SW 1271 (cell line): ENCODE measurements at places on chromosomes 3 and 15.

GRCh38 chr3:56189536-56189935 lies 278.7 kb downstream of the ERC2 start:
- DNase-seq: no peak

DNA sequence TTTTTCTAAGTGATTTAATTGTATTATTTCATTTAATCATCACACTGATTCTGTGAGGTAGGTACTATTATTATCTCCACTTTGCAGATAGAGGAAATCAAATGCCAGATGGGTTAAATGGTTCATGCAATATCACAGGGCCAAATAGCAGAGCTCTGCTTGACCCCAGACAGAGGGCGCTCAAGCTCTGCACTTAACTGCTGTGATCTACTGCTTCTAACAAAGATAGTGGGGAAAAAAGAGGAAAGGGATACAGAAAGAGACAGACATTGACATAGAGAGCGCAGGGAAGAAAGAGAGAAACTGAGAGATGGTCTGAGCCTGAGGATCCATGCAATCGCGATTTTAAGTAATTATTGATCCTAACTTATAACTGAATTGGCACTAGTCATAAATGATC lies 279.1 kb upstream of the THRB start:
- peak; percentile 58 for DNase-seq

GRCh38 chr15:98597666-98598065 lies 50.7 kb upstream of the IGF1R start:
- DNase-seq: no peak

- no peak for DNase-seq
These were observed at the start of gene SLC49A4 for GRCh38 chr3:122794779-122795673. Gene SLC49A4, plus strand, starts transcription at chr3:122795069. Its CDS starts 124 bp downstream, at chr3:122795193.

DNA sequence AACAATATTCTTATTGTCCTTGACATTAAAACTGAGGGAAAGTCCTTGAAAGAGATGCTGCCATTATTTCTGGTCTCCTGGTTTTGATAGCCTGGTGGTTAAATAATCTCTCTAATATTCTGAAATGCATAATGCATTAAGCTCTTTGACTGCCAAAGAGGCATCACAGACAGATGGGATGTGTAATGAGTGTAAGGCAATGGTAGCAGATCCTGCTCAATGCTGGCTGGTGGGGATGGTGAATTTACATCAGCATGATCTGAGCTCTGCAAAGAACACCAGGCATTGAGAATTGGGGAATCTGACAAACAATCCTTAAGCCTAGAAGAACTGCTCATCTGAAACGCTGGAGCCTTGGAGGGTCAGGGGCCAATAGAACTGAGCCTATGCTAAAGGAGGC lies 528.6 kb upstream of the LMCD1 start:
- no peak for DNase-seq

- DNase-seq: no peak
These were observed 909 bp upstream of the GPD1L start for GRCh38 chr3:32105291-32106131.

DNA sequence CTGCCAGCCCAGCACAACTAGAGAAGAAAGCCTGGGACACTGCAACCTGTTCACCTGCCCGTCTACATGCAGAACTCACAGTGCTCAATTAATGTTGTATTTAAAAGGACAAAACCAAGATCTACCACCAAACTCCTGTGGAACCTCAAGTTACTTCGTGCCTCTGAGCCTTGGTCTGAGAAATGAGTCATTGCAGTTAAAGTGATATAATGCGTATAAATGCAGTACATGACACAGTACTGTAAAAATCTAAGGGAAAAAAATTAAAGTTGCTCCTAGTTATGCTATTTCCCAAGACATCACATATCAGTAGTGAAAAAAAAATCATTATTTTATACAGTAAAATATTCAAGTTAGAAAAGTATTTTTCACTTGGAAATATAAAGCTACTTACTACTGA lies 138.9 kb downstream of the ZIC4 start:
- DNase-seq: no peak

GRCh38 chr3:3110299-3110630 lies at the start of gene IL5RA:
Gene IL5RA, minus strand, starts transcription at chr3:3110374. Its CDS starts 5,390 bp downstream, at chr3:3104984.
- DNase-seq: no peak

DNA sequence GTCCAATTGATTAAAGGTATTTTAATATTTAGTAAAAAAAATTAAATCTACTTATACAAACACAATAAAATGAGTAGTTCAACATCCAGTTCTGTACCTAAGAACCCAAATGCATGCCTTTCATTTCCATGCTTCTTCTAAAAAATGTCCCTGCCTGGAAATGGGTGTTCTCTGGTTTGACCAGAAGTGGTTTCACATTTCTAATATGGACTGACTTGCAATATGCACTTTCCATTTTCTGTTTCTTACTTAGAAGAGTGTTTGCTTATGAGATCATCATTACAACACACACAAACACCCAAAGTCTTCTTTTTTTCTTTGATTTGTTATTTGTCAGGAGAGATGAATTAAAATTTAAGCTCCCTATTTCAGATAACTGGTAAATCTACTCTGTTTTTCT lies 879.6 kb downstream of the AGBL1 start:
- no peak for DNase-seq

- no peak for DNase-seq
These were observed 89.7 kb upstream of the SLC4A7 start for GRCh38 chr3:27573780-27574437.

GRCh38 chr3:45166321-45166879 lies 20.2 kb upstream of the CDCP1 start:
- no peak for DNase-seq

DNA sequence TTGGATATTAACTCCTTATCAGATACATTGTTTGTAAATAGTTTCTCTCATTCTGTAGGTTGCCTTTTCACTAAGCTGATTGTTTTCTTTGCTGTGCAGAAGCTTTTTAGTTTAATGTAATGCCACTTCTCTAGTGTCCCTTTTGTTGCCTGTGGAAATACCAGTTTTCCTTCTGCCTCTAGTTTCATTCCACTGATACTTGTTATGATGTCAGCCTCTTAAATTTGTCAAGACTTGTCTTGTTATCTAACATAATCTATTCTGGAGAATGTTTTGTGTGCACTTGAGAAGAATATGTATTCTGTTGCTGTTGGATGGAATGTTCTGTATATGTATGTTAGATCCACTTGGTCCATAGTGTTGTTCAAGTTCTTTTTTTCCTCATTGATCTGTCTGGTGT lies 18.0 kb upstream of the CEP152 start:
- no peak for DNase-seq

DNA sequence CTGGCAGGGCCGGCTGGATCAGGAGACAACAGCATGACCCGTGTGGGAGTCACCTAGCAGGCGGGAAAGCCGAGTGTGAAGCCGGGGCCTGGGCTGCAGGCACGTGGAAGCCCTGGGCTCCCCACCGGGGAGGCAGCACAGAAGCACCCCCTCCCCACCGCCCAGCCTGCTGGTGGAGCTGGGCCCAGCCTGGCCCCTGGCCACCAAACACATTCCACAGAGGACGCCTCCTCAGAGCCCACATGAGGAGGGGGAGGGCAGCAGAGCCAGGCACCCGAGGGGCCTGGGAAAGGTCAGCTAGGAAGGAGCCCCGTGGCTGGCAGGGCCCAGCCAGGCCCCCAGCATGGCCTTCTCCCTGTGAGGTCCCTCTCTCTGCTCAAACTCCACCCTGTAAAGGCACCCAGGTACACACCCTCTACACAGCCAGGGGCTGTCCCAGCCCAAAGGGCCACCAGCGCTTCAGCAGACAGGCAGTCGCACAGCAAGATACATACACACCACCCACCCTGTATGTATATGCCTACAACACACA lies 4.5 kb downstream of the PLXNB1 start:
- no peak for DNase-seq

- no peak for DNase-seq
These were observed 4.3 kb downstream of the ARHGEF26 start for GRCh38 chr3:154125378-154126030.

GRCh38 chr15:59622289-59622688 lies 10.7 kb downstream of the GCNT3 start:
- DNase-seq: no peak

DNA sequence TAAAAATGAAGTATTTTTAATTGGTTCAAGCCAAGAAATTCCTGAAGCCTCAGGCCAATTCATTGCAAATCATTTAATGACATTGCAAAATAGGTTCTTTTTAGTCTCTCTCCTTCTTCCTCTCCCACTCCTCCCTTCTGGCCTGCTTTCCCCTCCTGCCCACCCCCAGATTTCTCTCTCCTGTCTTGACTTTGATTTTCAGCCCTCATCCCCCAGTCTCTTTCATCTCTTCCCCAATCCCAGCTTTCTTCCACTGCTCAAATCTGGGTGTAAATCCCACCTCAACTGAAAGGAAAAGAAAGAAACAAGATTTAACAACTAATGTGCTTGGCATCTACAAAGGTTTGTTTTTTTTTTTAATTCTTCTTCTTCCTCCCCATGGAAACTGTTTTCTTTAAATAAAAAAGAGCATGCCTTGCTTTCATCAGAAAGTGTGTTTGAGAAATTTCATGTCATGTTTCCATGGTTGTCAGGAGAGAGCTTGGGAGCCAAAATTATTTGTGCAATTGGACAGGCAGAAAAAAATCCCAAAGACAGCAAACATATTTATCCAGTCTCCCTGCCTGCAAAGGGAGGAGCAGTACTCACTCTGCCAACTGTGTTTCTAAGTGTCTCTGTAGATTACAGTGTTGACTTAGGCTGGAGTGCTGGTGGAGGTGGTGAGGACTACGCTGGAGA lies 50.4 kb downstream of the BOC start:
- DNase-seq: no peak

GRCh38 chr15:74040109-74040850 lies 42.1 kb downstream of the GOLGA6A start:
- DNase-seq: no peak

DNA sequence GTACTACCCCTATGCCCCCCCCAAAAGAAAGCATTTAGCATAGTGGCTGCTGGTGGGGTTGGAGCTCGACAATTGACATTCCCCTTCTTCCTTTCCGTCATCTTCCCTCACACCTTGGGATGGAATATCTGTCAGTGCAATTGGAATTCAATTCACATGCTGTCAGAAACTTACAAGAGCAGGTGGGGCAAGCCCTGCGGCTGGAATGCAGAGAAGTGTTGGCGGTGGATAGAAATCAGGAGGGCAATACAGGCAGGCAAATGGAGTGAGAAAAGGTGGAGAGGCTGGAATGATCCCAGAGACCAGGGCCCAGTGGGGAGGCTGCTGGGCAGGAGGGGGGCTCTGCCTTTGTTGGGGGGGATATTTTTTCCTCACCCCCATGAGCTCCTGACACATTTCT lies 44.1 kb downstream of the FAM3D start:
- no peak for DNase-seq

DNA sequence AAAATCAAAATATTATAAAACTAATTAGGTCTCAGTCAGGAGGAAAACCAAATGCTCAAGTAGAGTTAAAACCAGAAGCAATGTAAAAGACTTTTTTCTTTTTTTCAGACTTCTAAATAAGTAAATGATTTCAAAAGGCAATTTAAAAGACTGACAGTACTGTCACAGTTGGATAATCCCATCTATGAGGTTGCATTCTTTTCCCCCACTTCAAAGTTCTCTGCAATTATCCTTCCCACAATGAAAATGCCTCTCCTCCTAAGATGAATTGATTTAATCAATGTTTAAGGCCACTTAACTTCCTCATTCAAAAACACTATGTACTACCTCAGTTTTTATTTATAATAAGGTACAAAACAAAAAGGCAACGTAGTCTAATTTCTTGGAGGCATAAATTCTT lies 8.1 kb downstream of the MRPL3 start:
- DNase-seq: no peak

- no peak for DNase-seq
These were observed 97.3 kb downstream of the NPAP1 start for GRCh38 chr15:24772686-24773373.
